ENCODE measurements at places on chromosomes 1 and 21.

DNA sequence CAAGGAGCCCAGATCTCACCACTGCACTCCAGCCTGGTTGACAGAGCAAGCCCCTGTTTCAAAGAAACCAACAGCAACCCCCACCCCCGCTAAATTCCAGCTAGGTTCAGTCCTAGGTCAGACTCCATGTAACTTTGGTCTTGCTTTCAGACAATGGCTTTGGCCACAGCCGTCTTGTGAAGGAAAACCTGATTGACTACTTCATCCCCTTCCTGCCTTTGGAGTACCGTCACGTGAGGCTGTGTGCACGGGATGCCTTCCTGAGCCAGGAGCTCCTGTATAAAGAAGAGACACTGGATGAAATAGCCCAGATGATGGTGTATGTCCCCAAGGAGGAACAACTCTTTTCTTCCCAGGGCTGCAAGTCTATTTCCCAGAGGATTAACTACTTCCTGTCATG, 12.9 kb downstream of the TOR3A start:
- no peak for DNase-seq

GRCh38 chr1:220045356-220046051, 801 bp downstream of the EPRS1 start:
- DNase-seq = no peak

GRCh38 chr1:229757226-229757625, 131.2 kb downstream of the URB2 start:
- no peak for DNase-seq

DNA sequence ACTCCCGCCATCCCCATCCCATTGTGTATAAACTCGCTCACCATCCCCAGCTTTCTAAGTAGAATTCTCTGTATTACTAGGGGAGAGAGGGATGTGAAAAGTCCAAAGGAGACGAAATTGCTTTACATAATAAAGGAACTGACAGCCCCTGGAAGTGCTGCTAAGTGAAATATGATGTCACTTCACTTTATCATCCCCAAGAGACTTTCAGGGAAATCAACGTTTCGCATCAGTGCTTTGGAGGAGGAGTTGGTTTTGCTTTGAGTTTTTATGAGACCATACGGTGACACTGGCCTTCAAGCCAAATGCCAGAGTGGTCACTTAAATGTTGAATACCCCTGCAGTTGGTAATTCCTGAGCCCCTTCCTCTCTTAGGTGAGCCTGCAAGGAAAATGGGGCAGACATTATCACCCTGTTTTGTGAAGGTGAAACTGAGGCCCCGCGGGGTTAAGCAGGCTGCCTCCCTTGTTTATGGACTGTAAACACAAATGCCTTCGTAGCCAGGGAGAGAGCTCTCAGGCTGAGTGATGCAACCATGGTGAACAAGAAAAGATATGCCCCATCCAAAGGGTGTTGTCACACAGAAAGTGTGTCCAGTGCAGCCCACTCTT, 58.4 kb upstream of the KAZN start:
- no peak for DNase-seq

DNA sequence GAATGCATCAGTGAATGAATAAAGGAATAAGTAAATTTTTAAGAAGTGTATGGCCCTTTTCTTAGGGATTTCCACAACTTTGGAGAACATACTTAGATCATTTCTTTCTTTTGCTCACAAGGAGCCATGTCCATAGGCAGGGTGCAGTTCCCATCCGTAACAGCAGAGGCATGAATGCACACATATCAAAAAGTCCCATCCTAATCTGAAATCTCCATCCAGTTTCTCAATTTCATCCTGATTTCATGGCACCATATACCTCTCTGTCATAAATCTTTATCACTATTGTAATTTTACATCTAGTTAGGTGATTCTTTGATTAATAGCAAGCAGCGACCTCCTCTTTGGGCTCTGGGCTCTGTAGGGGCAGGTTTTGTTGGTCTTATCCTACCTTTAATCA, 359.2 kb downstream of the RRAGC start:
- DNase-seq = no peak

DNA sequence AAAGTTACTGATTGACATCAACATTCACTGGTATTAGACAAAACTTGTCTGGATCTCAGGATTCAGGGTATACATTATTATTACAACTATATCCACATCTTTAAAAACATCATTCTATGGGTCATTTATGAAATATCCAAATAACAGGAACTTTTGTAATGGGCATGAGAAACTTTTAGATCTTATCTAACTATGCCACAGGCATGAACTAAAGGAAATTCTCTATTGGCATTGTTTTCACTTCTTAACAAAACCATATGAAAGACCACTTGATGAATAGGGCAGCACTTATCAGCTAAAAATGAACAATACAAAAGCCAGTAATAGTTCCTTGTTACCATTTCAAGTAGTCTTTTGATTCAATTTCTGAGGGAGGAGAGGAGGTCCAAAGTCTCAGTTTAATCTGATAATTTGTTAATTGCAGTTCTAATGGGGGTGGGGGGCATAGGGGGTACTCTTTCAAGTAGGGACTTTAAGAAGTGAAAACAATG, 30.8 kb upstream of the CPLANE2 start:
- DNase-seq = no peak

- DNase-seq = no peak
Observed at GRCh38 chr1:47184822-47185677, 4.8 kb downstream of the PDZK1IP1 start.

GRCh38 chr21:33966324-33966949, 50.8 kb upstream of the ATP5PO start:
- DNase-seq = no peak

- DNase-seq = no peak
Observed at GRCh38 chr1:67722292-67722944, 37.4 kb downstream of the GADD45A start.
